Hindlimb muscle (tissue), 1 donor: ENCODE measurements at places on chromosomes 7 and 10. TPM values are rescaled to one million over a fixed set of nuclear protein-coding genes. Genes with fewer than 3 reads are reported as not detected.

GRCh38 chr10:117615649-117616048, 73.1 kb downstream of the EMX2 start:
- DNase-seq, result no peak

DNA sequence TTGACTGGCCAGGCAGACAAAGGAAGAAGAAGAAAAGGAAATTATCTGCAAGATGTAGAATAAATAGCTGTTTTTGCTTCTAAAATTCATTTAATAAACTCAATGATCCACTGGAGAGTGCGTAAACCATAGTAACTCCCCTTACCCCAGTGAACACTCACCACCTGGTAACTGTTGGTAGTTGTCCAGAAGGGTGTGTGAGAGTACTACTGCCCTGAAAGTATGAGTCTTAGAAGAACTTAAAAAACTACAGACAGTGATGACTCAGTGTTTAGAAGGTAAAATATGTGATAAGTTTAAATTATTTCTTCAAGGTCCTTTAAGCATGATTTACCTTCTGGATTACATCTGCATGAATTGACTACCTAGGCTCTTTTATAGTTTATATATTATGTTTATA, 53.0 kb upstream of the SEMA3A start:
- no peak for DNase-seq

DNA sequence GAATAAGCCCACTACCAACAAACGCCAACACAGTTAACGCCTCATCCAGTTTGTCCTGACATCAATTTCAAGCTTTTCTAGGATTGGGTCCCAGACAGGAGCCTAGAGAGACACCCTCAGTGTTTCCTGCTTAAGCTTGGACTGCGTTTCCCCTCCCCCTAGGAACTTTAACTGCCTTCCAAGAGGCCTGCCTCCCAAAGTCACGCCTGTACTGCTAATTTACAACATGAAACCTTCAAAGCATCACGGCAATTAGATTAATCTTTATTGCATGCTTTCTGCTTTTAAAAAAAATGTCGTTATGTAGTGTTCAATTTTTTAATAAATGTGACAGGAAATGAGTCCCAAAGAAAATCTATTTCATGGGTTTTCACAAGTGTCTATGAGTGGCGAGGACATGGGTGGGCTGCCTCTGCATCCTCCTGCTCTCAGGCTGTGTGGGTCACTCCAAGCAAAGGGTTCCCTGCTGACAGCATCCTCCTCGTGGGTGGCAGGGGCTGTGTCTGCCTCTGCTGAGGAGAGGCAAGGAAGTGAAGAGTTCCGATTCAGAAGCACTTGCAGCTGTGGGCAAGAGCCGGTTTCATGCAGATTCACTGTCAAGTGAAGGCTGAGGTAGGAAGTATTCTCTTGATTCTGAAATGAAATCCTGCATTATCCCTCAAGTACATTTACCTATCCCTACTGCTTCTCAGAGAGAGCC, 193.0 kb upstream of the KMT2E start:
- no peak for DNase-seq

- DNase-seq, result peak; percentile 21
Measured at GRCh38 chr7:33459340-33459751, 330.0 kb downstream of the BBS9 start.

DNA sequence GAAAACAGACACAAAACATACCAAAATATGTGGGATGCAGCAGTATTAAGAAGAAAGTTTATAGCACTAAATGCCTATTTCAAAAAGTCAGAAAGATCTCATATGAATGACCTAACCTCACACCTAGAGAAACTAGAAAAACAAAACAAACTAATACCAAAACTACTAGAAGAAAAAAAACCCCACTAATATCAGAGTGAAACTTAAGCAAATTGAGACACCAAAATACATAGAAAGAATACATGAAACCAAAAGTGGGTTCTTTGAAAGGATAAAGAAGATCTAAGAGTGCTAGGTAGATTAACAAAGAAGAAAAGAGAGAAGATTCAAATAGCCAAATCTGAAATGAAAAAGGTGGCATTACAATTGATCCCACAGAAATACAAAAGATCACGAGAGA, 494.1 kb downstream of the SH2D4B start:
- no peak for DNase-seq

DNA sequence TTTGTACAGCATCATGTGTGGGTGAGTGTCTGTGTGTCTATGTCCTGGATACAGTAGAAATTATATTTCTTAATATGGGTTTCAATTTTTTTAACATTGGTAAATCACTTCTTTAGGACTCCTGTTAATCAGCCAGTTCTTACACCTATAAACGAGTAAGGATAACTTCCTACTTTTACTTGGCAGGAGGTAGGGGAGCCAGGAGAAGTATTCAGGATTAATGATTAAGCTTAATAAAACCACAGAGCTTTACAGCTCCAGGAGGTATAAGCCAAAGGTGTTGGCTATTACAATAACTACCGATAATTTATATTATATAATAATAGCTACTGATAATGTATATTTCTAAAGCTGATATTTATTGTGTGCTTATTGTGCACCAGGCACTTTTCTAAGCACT, 1.7 kb upstream of the FAM3C start:
- no peak for DNase-seq

Gene CCDC186
- polyA plus RNA-seq, result 10.3 TPM
